ENCODE measurements at places on chromosomes 16 and 17. TPM values are rescaled to one million over a fixed set of nuclear protein-coding genes. Genes with fewer than 3 reads are reported as not detected.

The CDH11 gene
- polyA plus RNA-seq = 23.4 TPM

The KRTAP9-8 gene
- not detected for polyA plus RNA-seq

The KCNH6 gene
- polyA plus RNA-seq = not detected

The MPO gene
- not detected for polyA plus RNA-seq

The CDH5 gene
- polyA plus RNA-seq = not detected

The KRTAP4-6 gene
- polyA plus RNA-seq = not detected

The RDM1 gene
- polyA plus RNA-seq = not detected

The CYB5B gene
- polyA plus RNA-seq = 70.4 TPM

The COPZ2 gene
- polyA plus RNA-seq = not detected

The CCL18 gene
- polyA plus RNA-seq = not detected

The CACNG5 gene
- 1.2 TPM for polyA plus RNA-seq

The SHBG gene
- polyA plus RNA-seq = 3.2 TPM

The CLDN7 gene
- not detected for polyA plus RNA-seq

The KCNJ12 gene
- polyA plus RNA-seq = 1.3 TPM

The TMC6 gene
- 0.16 TPM for polyA plus RNA-seq

The ZDHHC7 gene
- polyA plus RNA-seq = 34.1 TPM

The CA7 gene
- not detected for polyA plus RNA-seq

The AP1G1 gene
- 57.1 TPM for polyA plus RNA-seq

The OR3A3 gene
- polyA plus RNA-seq = not detected

The MYH1 gene
- not detected for polyA plus RNA-seq

The KIFC3 gene
- polyA plus RNA-seq = 33.2 TPM

The SGCA gene
- polyA plus RNA-seq = 0.43 TPM

The TMEM106A gene
- 2.3 TPM for polyA plus RNA-seq

The PLEKHH3 gene
- 18.4 TPM for polyA plus RNA-seq

The EARS2 gene
- polyA plus RNA-seq = 45.7 TPM

The KRTAP2-3 gene
- not detected for polyA plus RNA-seq

The EPN3 gene
- polyA plus RNA-seq = not detected

The ABCA9 gene
- polyA plus RNA-seq = 0.69 TPM

The SDR42E2 gene
- polyA plus RNA-seq = not detected

The GRAP gene
- polyA plus RNA-seq = 2.3 TPM

The DNAH17 gene
- polyA plus RNA-seq = 0.08 TPM

The CDC27 gene
- 47.5 TPM for polyA plus RNA-seq

The HASPIN gene
- 0.32 TPM for polyA plus RNA-seq

The PPY gene
- not detected for polyA plus RNA-seq

Data from neural cell (in vitro differentiated cells).